Natural killer cell treated with Interleukin-12 subunit alpha and Interleukin-12 subunit beta and Interleukin-15 and Interleukin-18, amount 100 ng/mL, for 72 hours (primary cell): ENCODE measurements at places on chromosomes 2 and 18.

GRCh38 chr2:167013227-167013626 lies 124.9 kb downstream of the XIRP2 start:
- no peak for DNase-seq

DNA sequence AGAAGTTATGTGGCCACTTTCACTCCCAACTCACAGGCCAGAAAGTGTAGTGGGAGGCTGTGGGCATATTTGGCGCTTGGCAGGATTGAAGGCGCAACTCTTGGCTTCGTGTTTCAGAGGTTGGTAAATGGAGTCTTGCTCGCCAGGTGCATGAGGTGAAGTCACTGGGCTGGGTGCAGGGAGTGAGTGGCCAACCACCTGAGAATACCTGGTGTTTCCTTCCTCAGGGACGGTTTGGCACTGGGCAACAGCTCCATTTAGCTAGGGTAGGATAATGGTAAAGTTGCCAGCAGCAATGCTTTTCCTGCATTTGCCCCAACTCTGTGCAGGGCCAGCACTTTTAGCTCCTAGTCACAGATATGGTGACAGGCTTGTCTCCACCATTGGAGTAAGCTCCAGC lies 115.9 kb downstream of the AGAP1 start:
- DNase-seq = no peak

DNA sequence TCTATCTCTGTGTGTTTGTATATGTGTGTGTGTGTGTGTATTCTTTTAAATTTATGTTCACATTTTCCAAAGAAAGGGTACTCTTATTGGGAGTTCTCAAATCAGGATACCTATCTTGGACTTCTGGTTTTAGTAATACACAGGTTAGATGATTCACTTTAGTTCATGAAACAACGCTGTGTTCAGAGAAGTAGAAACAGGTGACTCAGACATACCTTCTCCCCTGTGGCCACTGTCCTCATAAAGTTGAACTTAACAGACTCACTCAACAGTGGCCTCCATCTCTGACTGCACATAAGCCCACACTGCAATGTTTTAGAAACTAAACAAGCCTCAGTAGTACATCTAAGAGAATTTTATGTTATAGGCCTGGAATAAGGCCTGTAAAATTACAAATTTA lies 566.6 kb upstream of the VRK2 start:
- DNase-seq = no peak

DNA sequence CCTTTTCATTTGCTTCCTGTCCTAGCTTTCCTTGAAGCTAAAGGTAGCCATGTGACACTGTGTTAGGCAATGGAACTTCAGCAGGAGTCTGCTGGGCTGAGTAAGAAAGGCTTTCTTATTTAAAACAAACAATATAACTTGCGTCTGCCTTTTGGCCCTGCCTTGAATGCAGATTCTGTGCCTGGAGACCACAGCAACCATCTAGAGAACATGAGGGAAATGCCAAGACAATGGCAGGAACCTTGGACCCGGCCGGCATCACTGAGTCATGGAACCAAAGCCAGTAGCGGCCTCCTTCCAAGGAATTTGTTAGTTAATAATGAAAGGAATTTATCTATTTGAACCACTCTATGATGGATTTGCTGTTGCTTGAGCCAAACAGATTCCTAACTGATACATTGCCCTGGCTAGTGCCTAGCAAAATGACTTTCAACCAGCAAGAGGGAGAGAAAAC lies 207.5 kb upstream of the EPHA4 start:
- no peak for DNase-seq
